ENCODE measurements at places on chromosomes 5 and 9. TPM values are rescaled to one million over a fixed set of nuclear protein-coding genes. Genes with fewer than 3 reads are reported as not detected.

The PDCD1LG2 gene
- 1.9 TPM for total RNA-seq

The FOXD1 gene
- total RNA-seq, result 5.4 TPM

The CTSL gene
- 229 TPM for total RNA-seq

The NPR3 gene
- 0.10 TPM for total RNA-seq

The PRDM9 gene
- total RNA-seq, result 0.02 TPM

The ADAMTSL2 gene
- not detected for total RNA-seq

The PCDHB8 gene
- 12.7 TPM for total RNA-seq

The ANKRD34B gene
- total RNA-seq, result not detected

The ACTBL2 gene
- 6.7 TPM for total RNA-seq

The SLC36A2 gene
- 0.14 TPM for total RNA-seq

The KIAA1958 gene
- total RNA-seq, result 1.4 TPM

The MCCC2 gene
- total RNA-seq, result 50.3 TPM

The CCDC171 gene
- total RNA-seq, result 2.2 TPM

The MYOZ3 gene
- not detected for total RNA-seq

The TRIP13 gene
- total RNA-seq, result 54.2 TPM

The ENHO gene
- 1.9 TPM for total RNA-seq

The ADAMTSL1 gene
- total RNA-seq, result 11.7 TPM

The C9 gene
- total RNA-seq, result not detected

The SLC25A2 gene
- not detected for total RNA-seq

Measured in H4 (cell line).